ENCODE measurements at places on chromosomes 1 and 21.

DNA sequence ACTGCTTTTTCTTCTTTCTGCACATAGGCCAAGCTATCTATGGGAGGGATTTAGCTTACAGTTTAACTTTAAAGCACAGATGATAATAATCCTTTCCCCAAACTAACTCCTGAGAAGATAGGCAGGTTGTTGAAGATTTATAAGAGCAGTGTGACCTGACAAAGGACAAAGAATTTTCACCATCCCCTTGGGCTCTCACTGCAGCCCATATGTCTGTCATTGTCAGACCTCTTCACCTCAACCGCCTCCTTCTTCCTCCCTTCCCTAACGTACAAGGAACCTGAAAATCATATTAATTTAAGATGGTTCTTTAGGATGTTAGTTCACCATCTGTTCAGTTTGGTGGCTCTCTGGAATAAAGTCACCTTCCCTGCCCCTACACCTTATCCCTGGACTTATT, 5.0 kb downstream of the RNU1-2 start:
- DNase-seq = no peak

- peak; percentile 43 for DNase-seq
Measured at GRCh38 chr1:27489501-27489972, 430 bp downstream of the WASF2 start.

DNA sequence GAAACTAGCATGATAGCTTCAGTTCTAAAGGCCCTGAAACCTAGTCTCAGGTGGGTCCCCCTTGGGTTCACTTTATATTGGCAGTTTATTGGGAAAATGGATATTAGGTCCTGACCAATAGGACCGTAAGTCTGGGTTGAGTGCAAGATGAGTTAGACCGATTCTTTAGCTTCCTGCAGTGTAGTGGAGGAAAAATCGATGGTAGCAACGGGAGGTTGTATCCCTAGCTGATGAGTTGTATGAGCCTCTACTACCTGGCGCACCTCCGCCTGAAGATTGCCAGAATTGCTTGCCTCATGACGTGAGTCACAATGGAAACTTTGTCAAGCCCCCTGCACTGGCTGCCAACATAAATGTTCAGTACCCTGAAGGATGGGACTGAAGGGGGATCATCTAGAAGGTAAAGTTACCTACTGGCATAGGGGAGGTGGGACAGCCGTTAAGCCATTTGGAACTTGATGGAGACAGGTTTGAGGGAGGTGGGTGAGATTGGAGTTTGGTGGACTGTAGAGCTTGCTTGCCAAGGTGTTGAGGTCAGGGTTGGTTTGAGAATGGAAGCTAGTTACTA, 3.9 kb downstream of the RCC1 start:
- no peak for DNase-seq

DNA sequence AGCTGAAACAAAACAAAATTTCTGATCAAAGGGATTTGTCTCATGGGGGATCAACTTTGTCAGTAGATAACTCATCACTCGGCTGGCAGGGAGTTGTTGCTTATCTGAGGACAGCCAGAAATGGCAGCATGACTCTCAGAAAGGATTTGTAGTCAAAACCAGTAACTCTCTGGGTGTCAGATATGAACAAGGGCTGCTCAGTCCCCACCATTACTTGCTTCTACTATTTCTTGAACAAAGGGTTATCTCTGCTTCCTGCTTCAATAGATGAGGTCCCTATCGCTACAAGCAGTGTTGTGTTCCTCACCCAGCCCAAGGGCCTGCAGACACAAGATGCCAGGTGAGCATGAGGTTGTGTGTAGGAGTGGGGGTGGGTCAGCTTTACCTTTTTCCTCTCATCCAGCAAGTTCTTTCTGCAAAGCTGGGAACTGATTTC, 116.2 kb downstream of the PTBP2 start:
- no peak for DNase-seq

DNA sequence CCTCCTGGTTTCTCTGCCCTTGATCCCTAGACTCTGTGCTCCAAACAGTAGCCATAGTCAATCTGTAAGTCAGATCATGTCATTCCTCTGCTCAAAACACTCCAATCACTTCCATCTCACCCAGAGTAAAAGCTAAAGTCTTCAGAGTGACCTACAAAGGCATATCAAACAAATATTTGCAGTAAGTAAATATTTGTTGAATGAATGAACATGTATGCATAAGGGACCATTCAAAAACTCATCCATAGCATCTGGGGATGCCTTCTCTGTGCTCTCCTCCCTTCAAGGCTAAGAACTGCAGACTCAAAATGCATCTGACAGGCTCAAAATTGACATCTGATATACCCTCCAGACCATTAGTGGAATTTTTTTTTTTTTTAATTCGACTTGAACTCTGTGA, 18.1 kb upstream of the AK5 start:
- DNase-seq = no peak

- no peak for DNase-seq
Measured at GRCh38 chr1:167820684-167821355, 93.1 kb downstream of the ADCY10 start.

DNA sequence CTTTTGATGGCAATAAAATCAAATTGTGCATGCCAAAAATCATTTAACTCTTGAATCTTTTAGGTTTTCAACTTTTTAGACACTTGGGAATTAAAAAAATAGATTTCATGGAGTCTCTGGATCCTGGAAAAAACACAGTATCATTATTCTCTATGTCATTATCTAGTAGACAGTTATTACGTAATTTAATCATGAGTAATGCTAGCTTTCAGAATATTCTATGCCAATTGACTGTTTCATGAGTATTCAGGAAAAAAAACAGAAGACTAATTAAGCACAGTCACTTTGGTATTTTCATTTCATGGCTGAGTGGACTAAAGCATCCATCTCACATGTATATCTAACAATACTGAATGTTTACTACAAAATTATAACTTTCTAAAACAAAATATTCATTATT, 44.0 kb downstream of the ODF2L start:
- peak; percentile 6 for DNase-seq

GRCh38 chr1:58162952-58163550, 383.5 kb downstream of the OMA1 start:
- peak; percentile 75 for DNase-seq

DNA sequence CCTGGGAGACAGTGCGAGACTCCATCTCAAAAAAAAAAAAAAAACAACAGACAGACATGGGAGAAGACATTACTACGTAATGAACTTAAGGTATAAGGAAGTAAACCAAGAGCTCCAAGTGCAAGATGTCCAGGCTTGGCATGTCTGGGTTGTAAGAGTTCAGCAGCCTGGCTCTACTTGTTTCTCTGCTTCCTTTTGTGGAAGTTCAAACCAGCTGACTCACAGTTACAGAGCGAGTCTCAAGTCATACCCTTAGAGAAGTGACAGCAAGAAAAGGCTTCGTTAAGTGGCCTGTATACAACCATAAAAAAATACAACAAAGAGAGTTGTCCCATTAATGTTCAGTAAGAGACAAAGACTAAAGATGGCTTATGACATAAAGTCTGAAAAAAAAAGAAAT, 1.3 kb downstream of the RIT1 start:
- DNase-seq = peak; percentile 43

DNA sequence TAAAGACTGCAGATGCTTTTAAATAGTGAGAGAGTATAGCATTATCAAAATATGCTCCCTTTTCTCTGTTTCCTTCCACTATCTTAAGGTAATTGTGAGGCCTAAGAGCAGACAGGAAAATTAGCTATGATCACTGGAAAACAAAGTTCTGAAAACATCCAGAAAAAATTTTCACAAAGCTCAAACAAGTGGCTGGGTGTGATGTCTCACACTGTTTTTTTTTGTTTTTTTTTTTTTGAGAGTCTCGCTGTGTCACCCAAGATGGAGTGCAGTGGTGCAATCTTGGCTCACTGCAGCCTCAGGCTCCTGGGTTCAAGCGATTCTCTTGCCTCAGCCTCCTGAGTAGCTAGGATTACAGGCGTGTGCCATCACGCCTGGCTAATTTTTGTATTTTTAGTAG, 7.2 kb downstream of the WDTC1 start:
- no peak for DNase-seq

DNA sequence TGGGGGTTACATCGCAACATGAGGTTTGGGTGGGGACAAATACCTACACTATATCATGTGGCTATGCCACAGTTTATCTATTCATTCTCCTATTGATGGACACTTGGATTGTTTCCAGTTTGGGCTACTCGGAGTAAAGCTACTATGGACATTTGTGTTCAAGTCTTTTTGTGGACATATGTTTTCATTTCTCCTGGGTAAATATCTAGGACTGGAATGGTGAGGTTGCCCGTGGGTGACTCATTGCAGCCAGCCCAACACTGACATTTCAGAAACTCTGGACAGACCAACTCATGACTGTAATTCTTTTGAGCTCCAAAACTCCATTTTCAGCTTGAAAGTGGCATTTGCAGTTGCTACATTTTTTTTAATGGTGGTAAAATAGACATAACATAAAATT, 82.7 kb downstream of the KAZN start:
- peak; percentile 66 for DNase-seq

DNA sequence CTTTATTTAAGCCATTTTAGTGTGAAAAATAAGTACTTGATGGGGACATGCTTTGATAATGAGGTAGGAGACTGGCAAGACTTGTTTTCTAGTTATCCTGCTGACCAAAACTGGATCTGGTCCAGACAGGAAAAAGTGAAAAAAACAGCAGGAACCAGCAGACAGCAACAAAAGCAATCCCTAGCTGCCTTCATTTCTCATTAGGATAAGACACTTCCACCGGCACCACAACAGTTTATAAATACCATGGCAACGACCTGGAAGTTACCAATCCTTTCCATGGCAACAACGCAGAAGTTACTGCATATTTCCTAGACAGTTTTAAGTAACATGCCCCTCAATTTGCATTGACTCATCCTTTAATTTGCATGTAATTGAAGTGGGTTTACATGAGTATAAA, 993.8 kb upstream of the NCAM2 start:
- DNase-seq = no peak

- DNase-seq = no peak
Measured at GRCh38 chr1:226582966-226583365, 34.4 kb downstream of the STUM start.

GRCh38 chr1:72278461-72278860, 3.9 kb downstream of the NEGR1 start:
- DNase-seq = peak; percentile 36

GRCh38 chr1:7320661-7321060, 450.4 kb upstream of the VAMP3 start:
- no peak for DNase-seq

DNA sequence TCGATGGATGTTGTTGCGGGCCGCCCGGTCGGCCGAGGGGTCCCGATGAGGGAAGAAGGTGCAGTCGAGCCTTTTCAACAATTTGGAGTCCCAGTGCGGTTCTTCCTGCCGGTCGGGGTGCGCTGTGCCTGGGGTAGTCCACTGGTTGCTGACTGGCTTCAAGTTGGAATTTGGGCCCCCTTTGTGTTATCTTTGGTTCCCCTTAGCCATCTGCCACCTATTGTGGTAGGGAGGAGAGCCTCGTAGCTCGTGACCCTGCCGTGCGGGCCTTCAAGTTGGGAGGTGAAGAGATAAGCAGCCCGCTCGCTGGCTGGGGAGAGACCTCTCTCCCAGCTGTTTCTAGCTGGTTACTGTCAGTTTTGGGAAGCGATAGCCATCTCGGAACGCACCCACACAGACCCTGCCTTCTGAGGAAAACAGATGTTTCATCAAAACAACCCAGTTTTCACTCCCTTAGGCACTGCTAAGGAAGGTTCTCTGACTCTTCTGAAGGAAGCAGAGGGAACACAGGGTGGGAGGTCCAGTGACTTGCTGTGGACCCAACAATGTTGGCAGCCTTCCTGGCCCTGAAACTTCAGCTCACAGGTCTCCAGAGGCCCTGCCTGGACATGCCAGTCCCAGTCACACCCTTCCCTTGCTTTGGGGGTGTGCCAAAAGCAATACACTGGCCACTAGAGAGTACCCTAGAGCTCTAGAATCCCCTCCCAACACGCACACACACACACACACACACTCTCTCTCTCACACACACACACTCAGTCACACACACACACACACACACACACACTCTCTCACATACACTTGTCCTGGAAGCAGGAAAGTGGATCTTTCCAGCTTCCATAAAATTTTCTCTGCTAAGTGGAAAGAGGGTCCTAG, 1.0 kb downstream of the BTG2 start:
- peak; percentile 67 for DNase-seq

GRCh38 chr21:36727866-36728265, 29.0 kb downstream of the SIM2 start:
- no peak for DNase-seq

- peak; percentile 3 for DNase-seq
Measured at GRCh38 chr1:247243524-247244137, 12.2 kb upstream of the VN1R5 start.

- no peak for DNase-seq
Measured at GRCh38 chr1:186829686-186830587, 1.2 kb downstream of the PLA2G4A start.

- DNase-seq = no peak
Measured at GRCh38 chr1:65114322-65114721, 33.7 kb upstream of the AK4 start.

DNA sequence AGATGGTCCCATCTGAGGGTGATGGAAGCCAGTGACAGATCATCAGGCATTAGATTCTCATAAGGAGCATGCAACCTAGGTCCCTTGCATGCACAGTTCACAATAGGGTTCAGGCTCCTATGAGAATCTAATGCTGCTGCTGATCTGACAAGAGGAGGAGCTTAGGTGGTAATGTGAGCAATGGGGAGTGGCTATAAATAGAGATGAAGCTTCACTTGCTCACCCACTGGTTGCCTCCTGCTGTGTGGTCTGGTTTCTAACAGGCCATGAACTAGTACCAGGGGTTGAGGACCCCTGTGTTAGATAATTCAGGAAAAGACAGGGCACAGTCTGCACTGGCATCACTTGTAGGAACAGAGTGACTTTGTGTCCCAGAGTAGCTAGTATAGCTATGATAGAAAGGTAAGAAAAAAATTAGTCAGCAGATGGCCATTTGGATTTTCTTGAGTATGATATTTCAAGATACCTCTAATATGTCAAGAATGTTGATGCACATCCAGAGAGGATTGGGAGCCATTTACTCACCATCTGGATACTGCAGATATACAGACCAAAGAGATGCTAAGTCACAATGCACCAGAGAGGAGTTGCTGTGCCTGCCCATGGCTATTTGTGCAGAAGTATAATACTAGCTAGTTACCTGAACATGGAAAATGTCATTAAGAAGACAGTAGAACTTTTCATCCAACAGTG, 53.6 kb downstream of the ADCY10 start:
- DNase-seq = no peak

DNA sequence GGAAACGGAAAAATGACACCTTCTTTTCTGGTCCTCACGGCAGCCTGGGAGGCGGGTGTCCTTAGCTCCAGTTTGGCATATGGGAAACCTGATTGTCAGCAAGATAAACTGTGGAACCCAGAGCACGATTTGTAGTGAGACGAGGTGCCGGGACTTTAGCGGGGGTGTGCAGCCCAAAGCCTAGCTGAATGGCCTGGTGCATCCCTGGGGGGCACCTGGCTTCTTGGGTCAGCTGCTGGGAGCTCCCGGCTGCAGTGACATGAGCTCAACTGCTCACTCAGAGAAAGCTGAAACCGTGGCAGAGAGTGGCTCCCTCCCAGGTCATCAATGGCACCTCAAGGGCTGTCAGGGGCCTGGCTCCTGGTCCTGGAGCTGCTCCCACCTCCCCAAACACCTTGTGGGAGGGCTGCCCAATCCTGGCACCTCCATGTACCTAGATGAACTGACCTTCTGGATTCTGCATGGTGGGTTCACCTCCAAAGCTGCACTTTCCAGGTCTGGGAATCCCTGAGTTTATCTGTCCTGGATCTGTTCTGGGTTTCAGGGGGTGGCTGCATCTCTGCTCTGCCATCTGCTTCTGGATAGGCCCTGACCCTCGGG, 260.5 kb downstream of the MATN1 start:
- no peak for DNase-seq

GRCh38 chr1:244552336-244552735, 91.3 kb downstream of the CATSPERE start:
- DNase-seq = peak; percentile 67

Measured in M059J (cell line).